ENCODE measurements at places on chromosomes 3 and 15.

DNA sequence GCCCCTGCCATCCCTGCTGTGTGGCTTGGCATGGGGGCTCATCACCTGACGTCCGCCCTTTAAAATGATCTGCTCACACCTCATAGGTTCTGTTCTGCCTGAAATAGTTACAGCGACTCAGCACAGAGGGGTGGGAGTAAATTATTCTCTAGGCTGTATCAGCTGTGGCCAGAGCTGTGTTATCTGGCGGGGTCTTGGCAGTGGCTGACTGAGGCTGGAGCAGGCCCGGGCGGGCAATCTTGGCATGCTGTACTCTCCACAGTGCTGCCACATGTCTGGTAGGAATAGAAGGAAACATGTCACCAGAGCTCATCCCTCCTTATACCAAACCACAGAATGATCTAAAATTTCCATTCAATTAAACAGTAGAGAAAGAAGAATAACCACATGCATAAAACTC, 499.9 kb upstream of the LMCD1 start:
- no peak for DNase-seq

DNA sequence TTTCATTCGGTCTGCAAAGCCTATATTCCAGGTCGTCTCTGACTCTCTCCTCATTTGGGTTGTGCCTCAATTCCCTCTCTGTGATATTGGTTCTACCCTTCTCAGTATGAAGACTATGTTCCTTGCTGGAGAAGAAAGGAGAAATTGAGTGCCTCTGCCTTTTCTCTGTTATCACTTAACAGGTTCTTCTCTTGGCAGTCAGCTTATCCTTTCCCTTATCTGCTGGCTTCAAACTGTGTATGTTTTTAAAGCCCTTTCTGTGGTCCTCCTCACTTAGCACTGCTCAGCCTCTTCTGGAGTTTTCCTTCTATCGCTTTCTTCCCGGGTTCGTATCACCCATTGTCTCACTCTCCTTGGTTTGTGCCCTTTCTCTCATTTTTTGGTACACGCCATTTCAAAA, 65.3 kb upstream of the FSTL1 start:
- DNase-seq: no peak

DNA sequence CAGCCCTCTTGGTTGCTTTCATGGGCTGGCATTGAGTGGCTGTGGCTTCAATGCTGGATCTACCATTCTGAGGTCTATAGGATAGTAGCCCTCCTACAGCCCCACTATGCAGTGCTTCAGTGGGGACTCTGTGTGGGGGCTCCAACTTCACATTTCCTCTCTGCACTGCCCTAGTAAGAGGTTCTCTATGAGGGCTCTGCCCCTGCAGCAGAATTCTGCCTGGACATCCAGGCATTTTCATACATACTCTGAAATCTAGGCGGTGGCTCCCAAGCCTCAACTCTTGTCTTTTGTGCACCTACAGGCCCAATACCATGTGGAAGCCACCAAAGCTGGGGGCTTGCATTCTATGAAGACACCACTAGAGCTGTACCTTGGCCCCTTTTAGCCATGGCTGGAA, 195.8 kb downstream of the IGSF11 start:
- no peak for DNase-seq

GRCh38 chr3:127820221-127820825, 2.0 kb downstream of the MGLL start:
- no peak for DNase-seq

DNA sequence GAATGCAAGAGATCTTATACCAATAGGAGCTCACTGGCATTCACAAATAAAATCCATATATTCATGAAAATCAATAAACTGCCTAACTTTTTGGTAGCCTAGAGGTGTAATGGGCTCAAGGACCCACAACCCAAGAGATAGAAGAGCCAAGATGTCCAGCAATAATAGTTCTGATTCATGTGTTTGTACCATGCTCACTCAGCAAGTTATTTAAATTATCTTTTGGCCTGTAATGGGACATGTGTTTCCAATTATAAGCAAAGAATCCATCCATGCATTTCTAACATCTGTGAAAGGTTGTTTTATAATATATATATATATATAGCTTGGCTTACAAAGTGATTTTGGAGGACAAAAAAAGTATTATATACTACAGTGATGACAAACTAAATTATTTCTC, 29.7 kb upstream of the SHC4 start:
- no peak for DNase-seq

GRCh38 chr15:96484830-96485229, 154.3 kb downstream of the NR2F2 start:
- DNase-seq: no peak

- peak; percentile 54 for DNase-seq
Observed at GRCh38 chr3:185585518-185585858, 607 bp upstream of the SENP2 start.

DNA sequence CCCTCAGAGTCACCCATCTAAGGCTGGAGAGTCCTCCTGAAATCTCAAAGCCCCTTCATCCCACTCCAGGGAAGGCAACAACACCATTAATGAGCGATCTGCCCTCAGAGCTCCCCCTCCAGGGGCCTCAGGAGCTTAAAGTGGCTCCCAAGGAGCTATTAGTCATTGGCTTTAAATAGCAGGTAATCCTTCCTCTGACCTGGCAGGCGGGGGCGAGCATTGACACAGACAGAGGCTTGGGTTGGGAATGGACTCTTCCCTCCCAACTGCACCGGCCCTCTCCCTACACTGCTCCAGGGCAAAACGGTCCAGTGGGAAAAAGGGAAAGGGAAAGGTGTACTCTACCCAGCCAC, 1.4 kb downstream of the MFGE8 start:
- DNase-seq: no peak

DNA sequence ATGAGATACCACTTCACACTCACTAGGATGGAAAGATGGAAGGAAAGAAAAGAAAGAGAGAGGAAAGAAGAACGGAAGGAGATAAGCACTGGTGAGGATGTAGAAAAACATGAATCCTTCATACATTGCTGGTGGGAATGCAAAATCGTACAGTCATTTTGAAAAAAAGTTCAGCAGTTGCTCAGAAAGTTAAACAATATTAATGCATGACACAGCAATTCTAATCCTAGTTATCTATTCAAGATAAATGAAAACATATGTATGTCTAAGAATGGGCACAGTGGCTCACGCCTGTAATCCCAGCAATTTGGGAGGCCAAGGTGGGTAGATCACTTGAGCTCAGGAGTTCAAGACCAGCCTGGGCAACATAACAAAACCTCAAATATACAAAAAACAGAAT, 59.1 kb downstream of the SENP7 start:
- DNase-seq: no peak

- no peak for DNase-seq
Observed at GRCh38 chr3:33868309-33868708, 69.9 kb downstream of the PDCD6IP start.

DNA sequence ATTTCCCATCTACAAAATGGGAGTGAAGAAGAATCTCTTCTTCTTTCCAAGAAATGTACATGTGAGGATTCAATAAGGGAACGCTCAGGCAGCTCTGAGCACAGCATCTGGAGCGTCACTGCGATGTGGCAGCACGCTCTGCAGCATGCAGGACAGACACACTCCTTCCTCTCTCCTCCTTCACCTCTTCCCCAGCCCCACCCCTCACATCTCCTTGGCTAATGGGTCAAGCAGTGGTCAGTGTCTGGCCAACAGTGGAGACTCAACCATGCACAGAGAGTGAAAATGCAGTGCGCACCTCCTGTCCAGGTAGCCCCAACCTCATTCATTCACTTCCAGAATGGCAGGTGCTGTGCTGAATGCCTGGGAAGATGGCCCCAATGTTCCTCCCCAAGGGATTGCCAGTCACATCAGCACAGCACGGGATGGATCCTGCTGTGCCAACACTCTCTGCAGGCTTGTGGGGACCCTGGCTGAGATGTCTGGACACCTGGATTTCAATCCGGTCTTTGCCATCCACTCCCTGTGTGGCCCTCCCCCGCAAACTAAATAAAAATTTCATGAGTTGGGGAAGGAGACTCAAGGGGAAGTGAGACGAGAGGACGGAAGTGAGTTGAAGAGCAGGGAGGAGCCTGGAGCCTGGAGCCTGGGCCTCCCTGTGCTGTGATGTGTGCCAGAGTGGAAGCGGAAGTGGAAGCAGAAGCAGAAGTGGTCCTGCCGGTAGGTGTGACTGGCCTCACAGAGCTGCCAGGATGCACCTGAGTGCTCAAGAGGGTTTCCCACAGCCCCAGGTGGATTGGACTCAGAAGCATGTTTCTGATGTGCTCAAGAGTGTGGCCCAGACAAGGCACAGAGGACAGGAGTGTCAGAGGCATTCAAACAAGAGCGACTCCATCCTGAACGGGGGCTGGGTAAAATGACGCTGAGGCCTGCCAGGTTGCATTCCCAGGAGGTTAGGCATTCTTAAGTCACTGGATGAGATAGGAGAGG, 163.9 kb downstream of the SMAD6 start:
- DNase-seq: no peak

GRCh38 chr3:118778201-118778600, 256.4 kb downstream of the IGSF11 start:
- no peak for DNase-seq

- DNase-seq: peak; percentile 33
Observed at GRCh38 chr15:32959077-32959476, 235.4 kb downstream of the FMN1 start.

DNA sequence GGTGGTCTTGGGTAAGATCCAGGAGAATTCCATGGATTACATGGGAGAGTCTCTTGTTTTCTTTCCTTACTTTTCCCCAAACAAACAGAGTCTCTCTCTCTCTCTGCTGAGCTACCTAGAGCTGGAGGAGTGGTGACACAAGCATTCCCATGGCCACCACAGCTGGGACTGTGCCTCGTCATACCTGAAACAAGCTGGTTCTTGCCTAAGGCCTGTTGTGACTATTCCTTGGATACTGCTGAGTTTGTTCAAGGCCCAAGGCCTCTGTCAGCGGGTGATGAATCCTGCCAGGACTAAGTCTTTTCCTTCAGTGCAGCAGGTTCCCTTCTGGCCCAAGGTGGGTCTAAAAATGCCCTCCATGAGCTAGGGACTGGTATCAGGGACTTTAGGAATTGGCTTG, 378.1 kb upstream of the ZNF385D start:
- DNase-seq: no peak

DNA sequence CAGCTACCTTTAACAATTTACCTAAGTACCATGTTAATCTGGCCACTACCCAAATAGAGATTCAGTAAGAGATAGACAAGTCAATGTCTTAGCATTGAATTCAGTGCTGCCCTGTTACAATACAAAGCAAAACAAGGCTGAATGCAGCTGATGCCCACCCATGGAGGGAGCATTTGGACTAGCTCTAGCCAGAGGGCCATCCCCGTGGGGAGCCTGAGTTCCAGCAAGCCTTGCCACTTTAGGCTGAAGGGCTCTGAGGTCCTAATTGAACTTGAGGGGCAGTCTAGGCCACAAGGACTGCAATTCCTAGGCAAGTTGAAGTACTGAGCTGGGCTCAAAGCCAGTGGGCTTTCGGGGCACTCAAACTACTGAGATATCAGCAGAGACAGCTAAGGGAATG, 265.9 kb downstream of the EFHB start:
- DNase-seq: no peak

GRCh38 chr3:51710631-51711351, 3.9 kb downstream of the GRM2 start:
- peak; percentile 4 for DNase-seq

DNA sequence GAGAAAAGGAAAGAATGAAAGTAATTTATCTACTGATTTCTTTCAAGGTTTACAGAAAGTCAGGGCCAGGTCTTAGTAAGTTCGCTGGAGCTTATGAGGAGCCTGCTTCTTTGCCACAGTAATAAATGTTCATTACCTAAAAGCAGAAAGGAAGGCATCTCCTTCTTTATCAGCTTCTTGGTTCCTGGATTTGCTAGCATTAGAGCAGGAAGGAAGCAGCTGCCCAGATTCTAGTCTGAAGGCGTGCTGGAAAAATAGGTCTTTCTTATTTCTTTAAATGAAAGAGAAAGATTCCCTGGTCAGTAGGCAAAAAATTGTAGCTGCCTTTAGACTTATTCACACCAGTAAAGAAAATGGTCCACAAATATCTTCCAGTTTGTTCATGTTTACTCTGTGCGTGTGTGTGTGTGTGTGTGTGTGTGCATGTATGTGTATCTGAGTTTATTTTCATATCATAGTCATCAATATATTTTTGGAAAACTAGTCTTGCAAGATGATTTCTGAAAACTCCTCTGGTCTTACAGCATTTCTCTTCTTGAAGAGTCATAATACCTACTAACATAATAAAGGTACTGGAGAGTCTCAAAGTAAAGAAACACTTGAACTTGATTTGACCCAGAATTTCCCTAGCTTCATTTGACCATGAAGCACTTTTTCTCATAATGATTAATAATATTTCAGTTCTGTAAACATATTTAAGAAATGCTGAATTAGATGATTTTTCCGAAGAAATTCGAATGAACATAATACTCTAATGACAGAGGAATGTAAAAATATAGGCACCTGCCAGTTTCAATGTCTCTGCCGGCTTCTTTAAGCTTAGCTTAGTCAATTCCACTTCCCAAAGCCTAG, 255.3 kb upstream of the ZPLD1 start:
- DNase-seq: peak; percentile 57

DNA sequence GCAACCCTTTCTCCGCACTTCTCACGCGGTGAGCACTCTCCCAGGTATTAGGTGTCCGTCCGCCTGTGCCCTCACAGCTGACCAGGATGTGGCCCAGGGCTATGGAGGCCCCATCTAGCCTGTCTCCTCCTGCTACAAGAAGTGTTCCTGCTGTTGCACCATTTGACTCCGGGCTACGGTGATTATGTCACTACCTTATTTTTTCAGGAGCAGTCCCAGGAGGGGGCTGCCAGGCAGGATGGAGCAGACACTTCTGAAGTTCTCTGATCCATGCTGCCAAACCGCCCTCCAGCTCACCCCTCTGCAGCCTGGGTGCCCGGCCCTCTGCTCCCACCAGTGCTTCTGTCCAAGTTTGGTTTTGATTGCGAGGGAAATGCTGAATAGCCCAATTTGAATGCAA, 36.9 kb downstream of the ZXDC start:
- DNase-seq: no peak

- no peak for DNase-seq
Observed at GRCh38 chr3:36903119-36903882, 41.6 kb downstream of the TRANK1 start.

All from DMS53 (cell line).